ENCODE measurements at places on chromosomes 12 and 14. TPM values are rescaled to one million over a fixed set of nuclear protein-coding genes. Genes with fewer than 3 reads are reported as not detected.

- DNase-seq: no peak
Observed at GRCh38 chr12:62288328-62288727, 28.1 kb downstream of the USP15 start.

DNA sequence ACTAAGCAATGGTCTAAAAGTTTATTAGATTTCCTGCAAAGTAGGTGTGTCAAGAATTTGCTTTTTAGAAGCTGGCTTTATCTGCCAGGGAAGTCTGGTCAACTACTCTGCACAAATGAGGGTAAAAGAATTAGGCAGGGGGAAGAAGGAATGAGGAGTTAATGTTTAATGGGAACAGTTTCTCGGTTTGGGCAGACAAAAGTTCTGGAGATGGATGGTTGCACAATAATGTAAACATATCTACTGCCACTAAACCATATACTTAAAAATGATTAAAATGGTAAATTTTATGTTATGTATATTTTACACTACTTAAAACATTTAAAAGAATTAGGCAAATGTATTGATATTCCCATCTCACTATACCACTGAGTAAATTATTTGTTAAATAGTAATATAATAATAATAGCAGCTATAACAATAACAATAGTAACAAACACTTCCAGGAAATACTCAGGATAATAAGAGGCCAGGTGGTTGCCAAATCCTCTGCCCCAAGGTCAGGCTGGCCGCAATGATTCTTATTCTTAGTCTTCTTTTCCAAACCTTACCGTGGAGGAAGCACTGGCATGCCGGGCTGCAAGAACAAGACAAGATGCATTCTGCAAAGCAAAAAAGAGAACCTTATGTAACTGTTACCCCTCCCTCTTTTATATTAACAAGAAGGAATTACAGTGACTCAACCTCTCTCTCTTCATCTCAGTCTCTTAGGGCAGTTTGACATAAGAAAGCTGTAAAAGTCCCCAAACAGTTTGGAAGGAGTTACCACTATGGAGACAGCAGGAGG lies 13.9 kb downstream of the CS start:
- DNase-seq: no peak

The MLEC gene
- 87.5 TPM for total RNA-seq

DNA sequence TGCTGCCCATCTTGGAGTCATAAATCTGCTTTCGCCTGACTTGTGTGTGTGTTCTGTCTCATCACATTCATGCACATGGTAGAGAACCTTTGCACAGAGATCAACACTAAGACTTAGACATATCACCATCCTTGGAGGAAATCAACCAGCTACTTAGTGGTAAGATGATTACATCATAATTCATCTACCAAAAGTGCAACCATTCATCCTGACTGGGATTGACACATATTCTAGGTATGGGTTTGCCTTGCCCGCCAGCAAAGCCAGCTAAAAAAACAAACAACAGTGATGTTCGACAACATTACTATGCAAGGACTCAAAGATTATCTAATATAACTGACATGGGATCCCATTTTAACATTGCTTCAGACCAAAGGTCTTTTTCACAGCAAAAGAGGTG lies 228.7 kb downstream of the NUAK1 start:
- DNase-seq: no peak

DNA sequence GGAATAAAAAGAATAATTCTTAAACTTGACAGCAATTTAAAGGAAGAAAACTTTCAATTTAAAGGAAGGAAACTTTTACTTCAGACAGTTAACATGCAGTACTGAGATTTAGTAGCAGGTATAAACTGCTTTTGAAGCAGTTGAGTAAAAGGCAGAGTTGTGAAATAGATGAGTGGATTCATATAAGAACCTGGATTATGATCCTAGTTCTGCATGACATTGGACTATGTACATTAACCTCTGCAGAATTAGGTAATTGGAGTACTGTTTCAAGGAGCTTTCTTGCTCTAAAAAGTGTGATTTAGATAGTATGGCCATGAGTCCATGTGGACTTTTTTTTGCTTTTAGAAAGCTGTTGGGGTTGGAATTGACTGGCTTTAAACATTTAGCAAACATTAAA lies 29.7 kb downstream of the ATP2A2 start:
- DNase-seq: no peak

- DNase-seq: no peak
Observed at GRCh38 chr12:65603438-65604351, 220.6 kb upstream of the HMGA2 start.

The NINJ2 gene
- total RNA-seq: 8.6 TPM

The TCL1A gene
- not detected for total RNA-seq

- DNase-seq: no peak
Observed at GRCh38 chr14:94307410-94307992, 14.4 kb upstream of the SERPINA10 start.

The RPGRIP1 gene
- 0.28 TPM for total RNA-seq

The TTC6 gene
- total RNA-seq: not detected

- DNase-seq: no peak
Observed at GRCh38 chr14:101222362-101223070, 319.0 kb upstream of the RTL1 start.

The ADGRD1 gene
- total RNA-seq: 39.5 TPM

GRCh38 chr12:128942960-128943477 lies 89.7 kb downstream of the GLT1D1 start:
- no peak for DNase-seq

DNA sequence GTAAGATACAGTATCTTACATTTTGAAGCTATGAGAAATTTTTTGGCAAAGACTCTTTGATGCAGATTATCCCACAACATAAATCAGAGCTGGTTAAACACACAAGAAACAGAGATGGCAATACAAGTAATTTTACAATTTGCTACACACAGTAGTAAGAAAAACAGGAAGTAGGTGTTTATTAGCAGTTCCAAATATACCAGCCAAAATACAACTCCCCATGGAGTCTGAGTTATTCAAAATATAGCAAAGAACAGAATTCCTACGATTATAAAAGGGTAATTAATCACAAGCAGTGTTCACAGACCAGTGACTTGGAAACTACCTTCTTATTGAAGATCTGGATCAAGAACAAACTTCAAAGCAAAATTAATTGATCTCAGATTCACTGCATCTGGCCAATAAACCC lies 83.9 kb downstream of the BMP4 start:
- no peak for DNase-seq

The RAD51AP1 gene
- 1.5 TPM for total RNA-seq

The OR4E2 gene
- total RNA-seq: not detected

The LRP6 gene
- total RNA-seq: 25.0 TPM

- no peak for DNase-seq
Observed at GRCh38 chr12:89450907-89451306, 73.7 kb downstream of the GALNT4 start.

DNA sequence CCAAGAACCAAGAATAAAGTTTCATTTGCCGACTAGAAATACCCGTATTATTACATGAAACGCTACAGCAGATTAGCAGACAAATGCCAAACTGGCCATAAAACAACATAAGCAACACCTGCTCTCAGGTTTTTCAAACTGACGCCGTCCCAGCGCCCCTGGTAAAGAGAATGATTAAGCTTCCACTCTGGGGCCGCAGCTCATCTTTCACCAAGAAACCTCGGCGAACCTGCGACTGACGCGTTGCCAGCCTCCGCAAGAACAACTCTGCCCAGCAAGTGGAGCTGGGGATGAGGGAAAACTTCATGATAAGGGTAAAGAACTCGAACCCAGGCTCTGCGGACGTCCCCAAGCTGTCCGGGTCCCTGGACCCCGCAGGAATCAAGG lies 530 bp downstream of the ARL1 start:
- DNase-seq: no peak

- DNase-seq: no peak
Observed at GRCh38 chr12:24728366-24728765, 220.5 kb downstream of the BCAT1 start.

DNA sequence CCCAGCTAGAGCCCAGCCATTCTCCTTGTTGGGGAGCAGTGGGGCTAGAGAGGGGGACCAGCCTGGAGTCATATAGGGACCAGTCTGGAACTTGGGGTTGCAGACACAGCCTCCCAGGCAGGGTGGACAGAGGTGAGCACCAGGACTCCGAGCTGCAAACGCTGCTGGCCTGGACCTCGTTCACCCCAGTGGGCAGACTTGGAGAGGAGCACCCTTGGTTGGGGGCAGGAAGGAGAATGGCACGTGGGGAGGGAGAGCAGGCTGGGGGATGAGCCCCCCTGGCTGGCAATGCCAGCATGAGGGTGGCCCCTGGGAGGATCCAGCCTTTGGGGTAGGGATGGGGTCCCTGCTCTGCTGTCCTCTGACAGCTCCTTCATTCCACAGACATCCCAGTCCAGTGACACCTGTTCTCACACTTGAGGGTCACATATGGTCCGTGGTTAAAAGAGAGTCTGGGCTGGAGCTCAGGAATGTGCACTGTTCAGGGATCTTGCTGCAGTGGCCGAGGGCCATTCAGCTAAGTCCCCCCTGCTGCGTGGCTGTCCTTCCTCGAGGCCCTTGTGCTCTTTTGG lies 2.8 kb downstream of the LBHD2 start:
- DNase-seq: no peak

- no peak for DNase-seq
Observed at GRCh38 chr14:75626863-75627262, 33.8 kb downstream of the ERG28 start.

DNA sequence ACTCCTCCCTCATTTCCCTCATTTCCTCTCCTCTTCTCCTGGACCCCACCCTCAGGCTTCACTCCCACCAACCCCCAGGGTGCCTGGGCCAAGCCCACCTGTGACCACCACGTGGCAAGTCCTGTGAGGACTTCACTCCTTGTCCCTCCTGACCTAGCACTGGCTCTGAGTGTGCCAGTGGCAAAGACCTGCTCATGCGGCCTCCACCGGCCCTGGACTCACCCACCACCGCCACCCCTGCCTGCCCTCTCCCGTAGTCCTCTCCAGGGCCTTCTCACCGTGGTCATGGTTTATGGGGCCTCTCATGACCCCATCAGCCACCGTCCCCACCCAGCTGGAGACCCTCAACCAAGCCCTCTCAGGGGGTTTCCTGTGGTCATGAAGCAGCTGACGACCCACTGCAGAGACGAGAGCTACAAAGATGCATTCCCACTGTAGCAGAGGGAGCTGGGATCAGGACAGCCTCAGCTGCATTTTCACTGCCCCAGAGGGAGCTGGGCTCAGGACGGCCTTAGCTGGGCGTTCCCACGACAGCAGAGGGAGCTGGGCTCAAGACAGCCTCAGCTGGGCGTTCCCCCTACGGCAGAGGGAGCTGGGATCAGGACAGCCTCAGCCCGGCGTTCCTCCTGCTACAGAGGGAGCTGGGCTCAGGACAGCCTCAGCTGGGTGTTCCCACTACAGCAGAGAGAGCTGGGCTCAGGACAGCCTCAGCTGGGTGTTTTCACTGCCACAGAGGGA lies 3.2 kb upstream of the C14orf180 start:
- no peak for DNase-seq

- DNase-seq: no peak
Observed at GRCh38 chr14:104034976-104035699, 50.4 kb upstream of the ASPG start.

The LTB4R gene
- total RNA-seq: 16.7 TPM

DNA sequence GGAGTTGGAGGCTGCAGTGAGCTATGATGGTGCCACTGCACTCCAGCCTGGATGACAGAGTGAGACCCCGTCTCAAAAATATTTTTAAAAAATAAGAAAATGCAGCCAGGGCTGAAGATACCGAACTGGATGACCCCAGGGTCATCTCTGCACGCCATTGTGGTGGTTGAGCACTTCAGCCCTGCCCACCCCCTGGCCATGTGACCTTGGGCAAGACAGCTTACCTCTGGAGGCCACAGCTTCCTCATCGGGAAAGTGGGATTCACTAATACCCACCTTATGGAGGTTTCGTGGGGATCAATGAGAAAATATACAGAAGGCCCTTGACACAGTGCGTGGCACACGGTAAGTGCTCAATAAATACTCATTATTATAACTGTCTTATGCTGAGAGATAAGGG lies 25.5 kb downstream of the MVK start:
- DNase-seq: no peak

- no peak for DNase-seq
Observed at GRCh38 chr14:105261781-105262180, 13.4 kb downstream of the BTBD6 start.

GRCh38 chr14:74516451-74517160 lies 23.0 kb downstream of the ISCA2 start:
- DNase-seq: no peak

- DNase-seq: no peak
Observed at GRCh38 chr12:130973906-130974305, 20.2 kb downstream of the ADGRD1 start.

DNA sequence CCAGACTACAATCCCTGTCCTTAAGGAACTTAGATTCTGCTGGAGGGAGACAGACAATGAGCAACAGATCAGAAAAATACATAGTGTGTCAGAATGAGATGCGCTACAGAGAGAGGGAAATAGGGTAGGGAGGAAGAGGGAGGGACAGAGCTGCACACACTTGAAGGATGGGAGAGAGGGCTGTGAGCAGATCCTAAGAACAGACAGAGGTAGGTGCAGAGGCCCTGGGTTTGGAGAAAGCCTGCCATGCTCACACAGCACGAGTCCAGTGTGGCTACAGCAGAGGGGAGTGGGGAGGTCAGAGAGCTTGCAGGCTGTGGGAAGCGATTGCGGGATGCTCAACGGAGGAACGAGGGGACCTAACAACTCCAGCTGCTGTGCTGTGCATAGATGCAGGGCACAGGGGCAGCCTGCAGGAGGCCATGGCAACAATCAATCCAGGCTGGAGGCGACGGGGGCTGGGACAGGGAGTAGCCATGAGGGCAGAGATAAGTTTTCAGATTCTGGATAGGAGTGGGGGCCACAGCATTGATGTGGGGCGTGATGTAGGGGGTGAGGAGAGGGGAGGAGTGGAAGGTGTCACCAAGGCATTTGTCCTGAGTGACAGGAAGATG lies 20.7 kb downstream of the FAIM2 start:
- DNase-seq: no peak

GRCh38 chr12:31728917-31729640 lies at the start of gene AMN1:
Gene AMN1, minus strand, starts transcription at chr12:31729021. Its CDS starts 13 bp downstream, at chr12:31729008.
- peak; percentile 92 for DNase-seq

DNA sequence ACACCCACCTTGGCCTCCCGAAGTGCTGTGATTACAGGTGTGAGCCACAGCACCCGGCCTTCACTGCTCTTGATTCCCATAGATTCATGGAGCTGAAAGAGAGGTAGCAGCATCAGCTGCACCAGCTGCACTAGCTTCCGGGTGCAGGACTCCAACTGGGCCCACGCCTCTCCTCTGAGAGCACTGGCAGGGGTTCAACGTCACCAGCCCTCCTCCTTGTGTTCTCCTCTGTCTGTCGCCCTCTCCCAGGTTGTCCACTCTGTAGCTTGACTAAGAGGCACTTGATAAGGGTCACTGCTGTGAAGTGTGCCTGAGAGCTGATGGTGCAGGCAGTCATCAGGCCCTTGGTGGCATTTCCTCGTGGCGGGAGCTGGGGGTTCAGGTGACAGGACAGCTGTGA lies 28.3 kb downstream of the MLXIP start:
- DNase-seq: no peak

The CD4 gene
- 26.5 TPM for total RNA-seq

The SERPINA12 gene
- total RNA-seq: not detected

DNA sequence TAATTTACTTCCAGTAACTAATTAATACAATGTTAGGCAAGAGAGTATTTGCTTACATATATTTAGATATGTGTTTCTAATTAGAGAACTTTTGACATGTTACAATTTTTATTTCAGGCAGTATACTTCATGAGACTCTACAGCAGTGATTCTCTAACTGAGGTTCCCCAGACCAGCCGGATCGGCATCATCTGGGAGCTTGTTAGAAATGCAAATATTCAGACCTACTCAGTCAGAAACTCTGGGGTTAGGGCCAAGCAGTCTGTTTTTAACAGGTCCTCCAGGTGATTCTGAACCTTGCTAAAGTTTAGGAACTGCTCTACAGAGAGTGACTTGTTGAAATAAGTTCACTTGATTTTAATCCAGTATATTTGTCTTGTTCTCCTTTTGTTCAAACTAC lies 46.5 kb downstream of the ARID2 start:
- no peak for DNase-seq

The PIGH gene
- 22.8 TPM for total RNA-seq
